ENCODE measurements at places on chromosomes 3 and 15.

- DNase-seq, result no peak
These were observed 19.5 kb downstream of the SLC7A14 start for GRCh38 chr3:170566413-170566812.

- no peak for DNase-seq
These were observed 531.6 kb downstream of the MECOM start for GRCh38 chr3:169131690-169132464.

DNA sequence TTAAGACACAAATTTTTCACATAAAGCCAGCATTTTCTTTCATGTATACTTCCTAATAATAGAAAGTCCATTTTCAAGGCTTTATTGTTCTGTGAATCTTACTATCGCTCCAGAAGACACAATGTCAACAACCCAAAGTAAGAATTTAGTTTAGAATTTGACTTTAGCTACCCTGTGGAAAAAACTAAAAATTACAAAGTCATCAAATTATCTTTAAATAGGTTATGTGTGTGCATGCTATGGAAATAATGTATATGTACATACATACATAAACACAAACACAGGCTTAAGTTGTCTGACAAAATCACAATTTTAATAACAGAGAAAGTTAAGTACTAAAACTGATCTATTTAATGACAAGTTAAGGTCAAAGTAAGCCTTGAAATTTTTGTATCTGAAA lies 20.2 kb upstream of the XXYLT1 start:
- DNase-seq, result no peak

GRCh38 chr3:175447521-175447920 lies 588.4 kb downstream of the NAALADL2 start:
- DNase-seq, result no peak

GRCh38 chr15:80871858-80872257 lies 92.7 kb downstream of the CEMIP start:
- no peak for DNase-seq

GRCh38 chr3:15291589-15292541 lies 40.5 kb downstream of the SH3BP5 start:
- DNase-seq, result peak; percentile 91

- no peak for DNase-seq
These were observed 187.9 kb downstream of the SUCNR1 start for GRCh38 chr3:152061296-152061695.

DNA sequence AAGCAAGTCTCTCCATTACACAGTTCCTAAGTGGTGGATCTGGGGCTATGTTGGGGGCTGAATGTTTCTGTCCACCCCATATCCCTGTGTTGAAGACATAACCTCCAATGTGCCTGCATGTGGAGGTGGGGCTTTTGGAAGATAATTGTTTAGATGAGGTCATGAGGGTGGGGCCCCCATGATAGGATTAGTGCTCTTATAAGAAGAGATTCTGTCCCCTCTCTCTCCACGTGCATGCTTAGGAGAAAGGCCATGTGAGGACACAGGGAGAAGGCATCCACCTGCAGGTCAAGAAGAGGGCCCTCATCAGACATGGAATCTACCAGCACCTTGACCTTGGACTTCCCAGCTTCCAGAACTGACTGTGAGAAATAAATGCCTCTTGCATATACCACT lies 231.0 kb upstream of the CHRNA7 start:
- DNase-seq, result no peak

DNA sequence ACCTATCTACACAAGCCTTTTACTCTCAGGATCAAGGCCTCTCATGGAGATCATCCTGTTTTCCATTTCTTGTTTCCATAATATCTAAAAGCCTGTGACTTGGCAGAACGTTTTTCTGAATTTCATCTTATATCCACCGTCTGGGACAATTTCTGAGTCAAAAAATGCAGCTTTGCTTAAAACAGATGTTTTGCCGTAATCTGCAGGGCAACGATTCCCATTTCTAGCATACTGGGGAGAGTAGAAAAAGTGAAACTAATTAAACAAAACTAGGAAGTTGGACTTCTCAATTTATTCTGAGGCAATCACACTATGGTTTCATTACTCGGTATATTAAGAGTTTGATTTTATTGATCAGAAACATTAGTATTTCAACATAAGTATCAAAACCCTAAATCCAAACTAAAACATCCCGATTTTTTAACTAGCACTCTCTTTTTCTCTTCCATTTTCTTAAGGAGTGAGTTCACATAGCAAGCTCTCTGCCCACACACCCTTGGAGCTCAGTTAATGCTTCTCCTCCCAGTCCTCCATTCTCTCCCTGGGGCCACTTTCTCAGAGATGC lies 33.6 kb downstream of the SPATA12 start:
- DNase-seq, result no peak

DNA sequence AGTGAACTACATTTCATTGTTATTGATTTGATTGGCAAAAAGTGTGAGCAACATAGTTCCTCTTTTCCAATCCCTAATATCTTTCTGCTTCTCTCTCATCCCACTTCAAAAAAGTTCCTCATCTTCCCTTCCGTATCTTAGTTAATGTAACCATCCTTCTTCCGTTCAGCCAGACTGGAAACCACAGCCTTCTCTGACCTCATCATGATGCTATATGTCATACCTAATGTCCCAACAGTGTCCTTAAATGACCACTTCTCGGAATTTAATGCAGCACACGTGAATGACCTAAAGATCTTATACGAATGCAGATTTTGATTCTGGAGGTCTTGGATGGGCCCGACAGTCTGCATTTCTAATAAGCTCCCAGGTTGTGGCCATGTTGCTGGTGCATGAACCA lies 320.3 kb upstream of the SATB1 start:
- no peak for DNase-seq

GRCh38 chr15:62464705-62465104 lies 299.6 kb upstream of the C2CD4B start:
- no peak for DNase-seq

GRCh38 chr3:194215392-194215791 lies 79.4 kb downstream of the HES1 start:
- no peak for DNase-seq

DNA sequence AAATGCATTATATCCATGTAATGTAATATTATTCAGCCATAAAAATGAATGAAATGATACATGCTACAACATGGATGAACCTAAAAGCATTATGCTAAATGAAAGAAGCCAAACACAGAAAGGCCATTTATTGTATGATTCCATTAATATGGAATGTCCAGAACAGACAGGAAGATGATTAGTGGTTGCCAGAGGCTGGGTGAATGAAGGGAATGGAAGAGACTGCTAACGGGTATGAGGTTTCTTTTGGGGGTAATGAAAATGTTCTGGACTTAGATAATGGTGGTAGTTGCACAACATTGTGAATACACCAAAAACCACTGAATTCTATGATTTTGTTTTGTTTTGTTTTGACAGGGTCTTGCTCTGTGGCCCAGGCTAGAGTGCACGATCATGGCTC lies 61.6 kb upstream of the MAP4 start:
- DNase-seq, result no peak

DNA sequence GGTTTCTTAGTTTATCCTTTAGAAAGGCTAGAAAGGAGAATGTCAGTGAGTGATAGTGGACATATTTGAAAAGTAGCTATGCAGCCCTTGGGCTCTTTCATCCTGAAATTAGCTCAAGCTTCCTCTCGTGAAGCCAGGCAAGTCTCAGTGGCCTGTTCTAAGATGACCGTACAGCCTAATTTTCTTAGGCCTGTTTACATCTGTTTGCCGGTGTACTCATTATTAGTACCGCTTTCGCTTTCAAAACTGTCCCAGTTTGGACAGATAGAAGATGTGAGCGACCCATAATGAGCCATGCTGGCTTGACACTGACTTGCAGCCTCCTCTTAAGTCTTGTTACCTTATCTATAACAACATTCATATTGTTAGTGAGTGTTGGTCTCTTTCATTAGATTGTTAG lies 5.7 kb upstream of the ARL14 start:
- no peak for DNase-seq

GRCh38 chr15:89761009-89761831 lies 10.2 kb upstream of the MESP1 start:
- DNase-seq, result no peak

DNA sequence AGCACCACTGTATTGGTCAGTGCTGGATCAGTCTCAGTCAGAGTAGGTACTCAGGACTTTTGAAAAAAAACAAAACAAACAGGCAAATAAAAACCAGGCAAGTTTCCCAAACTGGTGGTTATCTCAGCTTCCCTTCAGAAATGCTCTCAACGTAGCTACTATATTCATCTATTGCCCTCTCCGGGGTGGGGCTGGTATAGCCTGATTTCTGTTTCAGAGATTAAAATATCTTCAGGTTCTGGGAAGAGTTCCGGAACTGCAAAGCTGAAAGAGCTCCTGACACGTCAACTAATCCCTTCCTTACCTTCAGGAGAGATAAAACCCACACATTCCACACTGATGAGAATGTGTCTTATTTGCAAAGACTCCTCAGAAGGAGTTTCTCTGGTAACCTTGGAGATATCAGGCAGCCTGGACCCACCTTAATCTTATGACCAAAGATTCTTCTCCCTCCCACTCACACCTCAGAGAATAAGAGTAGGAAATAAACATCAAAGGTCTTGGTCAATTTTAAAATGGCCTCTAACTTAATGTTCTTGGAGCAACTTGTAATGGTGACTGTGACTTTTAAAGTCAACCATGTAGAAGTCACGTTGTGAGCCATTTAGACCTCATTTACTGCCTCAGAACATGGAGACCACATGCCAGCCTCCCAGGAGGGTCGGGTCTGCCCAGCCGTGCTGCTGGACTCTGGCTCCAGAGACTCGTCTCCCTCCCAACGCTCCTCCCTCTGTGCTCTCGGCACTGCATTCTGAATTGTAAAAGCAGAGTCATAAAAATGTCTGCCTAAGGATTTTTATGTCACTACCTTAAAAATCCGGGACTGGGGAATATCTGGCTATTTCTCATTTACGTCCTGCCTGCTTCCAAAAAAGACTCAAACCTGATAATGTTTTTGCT lies 53.8 kb downstream of the CDCP1 start:
- DNase-seq, result no peak

- no peak for DNase-seq
These were observed 61.4 kb downstream of the ZNF609 start for GRCh38 chr15:64521726-64522164.

DNA sequence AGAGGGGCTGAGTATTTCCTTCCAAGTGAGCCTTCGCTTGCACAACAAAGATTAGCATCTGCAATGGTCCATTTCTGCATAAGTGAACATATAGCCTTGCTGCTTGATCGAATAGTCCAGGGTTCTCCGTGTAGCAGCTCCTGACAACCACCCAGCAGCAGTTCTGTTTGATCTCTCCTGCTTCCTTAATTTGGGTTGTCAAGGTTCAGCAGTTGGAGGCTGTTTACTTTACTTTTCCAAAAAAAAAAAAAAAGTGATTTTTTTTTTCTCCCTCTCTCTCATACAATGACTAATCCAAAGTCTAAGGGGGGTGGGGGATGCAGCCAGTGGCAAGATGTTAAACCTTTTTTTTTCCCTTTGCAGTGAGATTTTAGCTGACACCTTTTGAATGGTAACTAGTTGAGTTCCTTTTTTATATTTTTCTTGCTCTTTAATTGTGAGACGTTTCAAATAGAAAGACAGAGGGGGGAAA lies 3.6 kb downstream of the FOXP1 start:
- DNase-seq, result peak; percentile 10

- DNase-seq, result no peak
These were observed 45.7 kb downstream of the ZFAND6 start for GRCh38 chr15:80105193-80105592.

DNA sequence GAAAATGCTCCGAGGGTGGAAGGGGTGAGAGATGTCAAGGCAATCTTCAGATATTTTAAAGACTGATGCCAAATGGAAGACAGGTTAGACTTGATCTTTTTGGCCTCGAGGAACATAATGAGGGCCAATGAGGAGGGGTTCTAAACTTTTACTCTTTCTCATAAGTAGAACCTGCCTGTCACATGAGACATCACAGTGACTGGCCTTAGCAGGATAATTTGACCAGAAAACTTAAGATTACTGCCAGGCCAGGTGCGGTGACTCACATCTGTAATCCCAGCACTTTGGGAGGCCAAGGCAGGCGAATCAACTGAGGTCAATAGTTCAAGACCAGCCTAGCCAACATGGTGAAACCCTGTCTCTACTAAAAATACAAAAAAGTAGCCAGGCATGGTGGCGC lies 12.2 kb downstream of the TM4SF4 start:
- no peak for DNase-seq

- peak; percentile 46 for DNase-seq
These were observed 255.8 kb downstream of the SLCO3A1 start for GRCh38 chr15:92109191-92109873.

GRCh38 chr15:51496246-51496645 lies 126.3 kb downstream of the DMXL2 start:
- no peak for DNase-seq

DNA sequence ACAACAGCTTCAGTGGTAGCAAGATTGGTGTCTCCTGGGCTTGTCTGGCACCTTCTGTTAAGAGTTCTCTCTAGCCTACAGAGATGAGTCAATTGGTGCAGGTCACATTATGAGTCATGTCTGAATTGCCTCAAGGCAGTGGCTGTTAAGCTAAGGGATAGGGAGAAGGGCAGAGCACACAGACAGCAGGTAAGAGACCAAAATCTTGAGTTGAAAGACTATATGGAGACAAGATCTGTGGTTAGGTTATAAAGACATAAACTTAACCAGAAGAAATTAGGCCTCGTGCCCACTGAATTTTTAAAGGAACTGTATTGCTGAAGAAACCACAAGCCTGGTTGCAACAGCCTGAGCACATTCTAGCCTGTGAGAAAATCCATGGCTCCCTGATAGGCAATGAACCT lies 19.2 kb upstream of the KPNA1 start:
- DNase-seq, result no peak

GRCh38 chr3:7589526-7589925 lies 728.6 kb downstream of the GRM7 start:
- no peak for DNase-seq

- DNase-seq, result no peak
These were observed 62.7 kb downstream of the TASOR start for GRCh38 chr3:56620371-56620770.

DNA sequence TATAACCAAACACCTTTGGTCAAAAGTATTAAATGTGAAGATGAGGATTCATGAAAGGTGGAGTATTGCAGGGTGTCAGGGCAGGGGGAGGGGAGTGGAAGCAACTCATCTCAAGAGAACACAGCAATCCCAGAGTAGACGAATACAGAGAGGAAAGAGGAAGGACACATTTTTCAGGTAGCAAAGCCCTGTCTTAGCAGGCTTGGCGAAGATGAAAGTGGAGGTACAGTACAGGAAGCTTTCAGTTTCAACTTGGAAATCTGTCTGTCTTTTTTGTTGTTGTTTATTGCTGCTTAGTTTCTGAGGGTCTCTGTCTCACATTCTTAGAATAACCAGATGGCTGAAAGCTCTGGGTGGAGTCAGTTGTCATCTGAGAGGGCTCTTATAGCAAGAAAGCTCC lies 80.8 kb upstream of the GPR149 start:
- no peak for DNase-seq

- DNase-seq, result no peak
These were observed 235.1 kb downstream of the MYRIP start for GRCh38 chr3:40044487-40044886.

- no peak for DNase-seq
These were observed 38.2 kb downstream of the FILIP1L start for GRCh38 chr3:100075851-100076730.

- DNase-seq, result no peak
These were observed 63.3 kb downstream of the SENP2 start for GRCh38 chr3:185649414-185649813.

GRCh38 chr3:63920001-63920400 lies 7.8 kb upstream of the SCAANT1 start:
- DNase-seq, result no peak

GRCh38 chr3:39327053-39327745 lies 2.3 kb upstream of the CCR8 start:
- no peak for DNase-seq

All from DND-41 (cell line).